Stimulated activated CD8-positive, alpha-beta memory T cell treated with anti-CD3 and anti-CD28 coated beads, Interleukin-7, amount 100 ng/mL, for 4 hours (primary cell): ENCODE measurements at places on chromosomes 11 and 22.

GRCh38 chr22:19331474-19331873 lies 40.0 kb upstream of the CLTCL1 start:
- no peak for DNase-seq

GRCh38 chr22:40348025-40348658 lies 1.8 kb downstream of the ADSL start:
- DNase-seq = peak; percentile 47

DNA sequence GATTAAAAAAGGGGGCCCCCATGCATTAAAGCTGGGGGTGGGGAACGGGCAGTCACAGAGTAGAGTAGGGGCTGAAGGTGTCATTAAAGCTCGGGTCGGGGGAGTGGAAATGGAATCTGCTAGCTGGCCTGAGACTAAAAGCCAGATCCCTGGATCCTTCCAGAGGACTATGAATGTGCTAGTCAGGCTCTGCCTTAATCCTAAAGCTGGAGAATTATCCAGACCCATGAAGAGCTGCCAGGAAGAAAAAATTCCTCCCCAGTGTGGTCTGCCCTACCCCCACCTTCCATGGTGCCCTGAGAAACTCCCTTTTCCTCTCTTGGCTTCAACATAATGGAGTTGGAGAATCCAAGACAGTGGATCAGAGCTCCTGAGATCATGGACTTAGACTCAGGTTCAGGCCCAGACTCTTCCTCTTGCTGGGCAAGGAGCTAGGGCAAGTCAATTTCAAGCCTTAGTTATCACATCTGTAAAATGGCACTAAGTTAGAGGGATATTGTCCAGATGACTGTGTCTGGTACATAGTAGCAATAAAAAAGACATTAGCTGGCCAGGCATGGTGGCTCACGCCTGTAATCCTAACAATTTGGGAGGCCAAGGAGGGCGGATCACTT lies 24.0 kb upstream of the SMTN start:
- no peak for DNase-seq

DNA sequence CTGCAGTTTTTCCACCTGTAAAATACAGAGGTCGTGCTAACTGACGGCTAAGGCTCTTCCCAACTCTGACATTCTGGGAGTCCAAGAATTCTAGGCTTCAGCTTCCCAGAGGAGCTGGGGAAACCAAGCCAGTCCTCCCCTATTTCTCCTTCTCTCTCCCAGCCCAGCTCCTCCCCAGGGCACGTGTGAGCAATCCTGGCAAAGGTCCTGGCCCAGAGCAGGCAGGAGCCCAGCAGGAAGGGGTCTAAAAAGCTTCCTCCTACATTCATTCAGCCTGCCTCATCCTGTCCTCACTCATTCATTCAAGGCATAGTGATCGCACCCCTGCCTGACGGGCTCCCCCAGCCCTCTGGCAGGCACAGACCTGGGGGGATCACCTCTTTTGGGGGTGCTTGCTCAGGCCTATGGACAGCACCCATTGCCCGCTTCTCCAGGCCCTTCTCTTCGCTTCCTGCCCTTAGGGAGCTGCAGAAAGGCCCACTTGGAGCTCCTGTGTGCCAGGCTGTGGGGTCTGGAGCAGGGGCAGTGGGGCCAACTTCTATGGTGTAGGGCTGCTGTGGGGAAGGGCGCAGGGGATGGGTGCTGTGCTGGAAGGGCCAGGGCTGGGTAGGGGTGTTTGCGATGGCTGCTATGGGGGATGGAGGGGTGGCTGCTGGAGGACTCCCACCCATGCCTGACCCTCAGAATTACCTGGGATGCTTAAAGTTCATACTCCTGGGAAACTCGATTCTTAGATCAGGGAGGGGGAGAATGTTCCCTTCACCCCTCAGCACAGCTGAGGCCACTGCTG lies 9.8 kb downstream of the KCNC1 start:
- no peak for DNase-seq

DNA sequence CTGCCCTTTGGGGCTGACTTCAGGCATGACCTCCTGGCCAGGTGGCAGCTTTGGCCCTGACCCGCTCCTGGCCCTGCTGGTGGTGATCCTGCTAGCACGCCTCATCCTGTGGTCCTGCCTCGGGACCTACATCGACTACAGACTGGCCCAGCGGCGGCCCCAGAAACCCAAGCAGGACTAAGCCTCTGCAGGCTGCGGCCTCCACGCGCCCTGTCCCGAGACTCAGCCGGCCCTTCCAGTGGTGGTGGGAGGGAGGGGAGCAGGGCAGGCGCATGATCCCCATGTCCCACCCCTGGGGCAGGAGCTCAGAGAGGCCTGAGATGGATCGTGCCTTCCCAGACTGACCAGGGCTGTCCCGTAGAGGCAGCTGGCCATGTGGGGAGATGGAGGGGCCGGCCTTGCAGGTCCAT lies 2.1 kb downstream of the SMIM38 start:
- no peak for DNase-seq
